GM12865 (cell line): ENCODE measurements at places on chromosomes 1 and 21.

DNA sequence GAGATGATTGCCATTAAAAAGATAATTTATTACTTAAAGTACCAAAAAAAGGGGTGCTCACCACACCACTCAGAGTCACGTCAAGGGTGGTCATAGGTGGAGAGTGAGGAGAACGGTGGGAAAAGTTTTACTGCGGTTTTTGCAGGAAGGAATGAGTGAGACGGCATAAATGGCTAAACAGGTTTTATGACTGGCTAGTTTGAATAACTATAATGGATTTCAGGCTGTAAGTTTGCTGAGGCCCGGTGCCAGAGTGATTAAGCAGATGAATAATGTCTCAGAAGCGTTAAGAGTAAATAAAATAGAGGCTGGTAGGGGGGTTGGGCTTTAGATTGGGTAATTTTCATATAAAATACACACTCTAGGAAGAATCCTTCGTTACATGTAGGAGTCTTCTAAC lies 1337.8 kb downstream of the AMY1C start:
- DNase-seq, result no peak

GRCh38 chr1:179091691-179092165 lies 9.9 kb downstream of the TOR3A start:
- no peak for DNase-seq

DNA sequence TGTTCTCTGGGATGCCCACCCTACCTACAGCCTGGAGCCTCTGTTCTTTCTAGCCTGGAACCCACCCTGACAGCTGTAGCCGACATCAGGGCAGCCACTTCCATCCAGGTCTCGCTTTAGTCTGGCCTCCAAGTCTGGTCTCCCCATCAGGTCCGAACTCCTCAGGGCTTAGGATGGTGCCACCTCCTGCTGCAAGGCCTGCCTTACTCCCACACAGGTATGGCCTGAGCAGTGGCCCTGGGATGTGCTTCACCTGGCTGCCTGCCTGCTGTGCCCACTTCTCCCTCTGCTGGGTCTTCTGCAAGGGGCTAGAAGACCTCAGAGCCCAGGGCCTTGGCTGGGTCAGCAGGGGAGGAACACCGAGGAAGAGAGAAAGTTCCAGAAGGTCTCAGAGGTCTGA lies 35.7 kb upstream of the MAGOH start:
- DNase-seq, result no peak

GRCh38 chr1:243489681-243490546 lies 234.1 kb downstream of the SDCCAG8 start:
- DNase-seq, result no peak

GRCh38 chr1:15016526-15016925 lies 137.0 kb upstream of the TMEM51 start:
- no peak for DNase-seq

DNA sequence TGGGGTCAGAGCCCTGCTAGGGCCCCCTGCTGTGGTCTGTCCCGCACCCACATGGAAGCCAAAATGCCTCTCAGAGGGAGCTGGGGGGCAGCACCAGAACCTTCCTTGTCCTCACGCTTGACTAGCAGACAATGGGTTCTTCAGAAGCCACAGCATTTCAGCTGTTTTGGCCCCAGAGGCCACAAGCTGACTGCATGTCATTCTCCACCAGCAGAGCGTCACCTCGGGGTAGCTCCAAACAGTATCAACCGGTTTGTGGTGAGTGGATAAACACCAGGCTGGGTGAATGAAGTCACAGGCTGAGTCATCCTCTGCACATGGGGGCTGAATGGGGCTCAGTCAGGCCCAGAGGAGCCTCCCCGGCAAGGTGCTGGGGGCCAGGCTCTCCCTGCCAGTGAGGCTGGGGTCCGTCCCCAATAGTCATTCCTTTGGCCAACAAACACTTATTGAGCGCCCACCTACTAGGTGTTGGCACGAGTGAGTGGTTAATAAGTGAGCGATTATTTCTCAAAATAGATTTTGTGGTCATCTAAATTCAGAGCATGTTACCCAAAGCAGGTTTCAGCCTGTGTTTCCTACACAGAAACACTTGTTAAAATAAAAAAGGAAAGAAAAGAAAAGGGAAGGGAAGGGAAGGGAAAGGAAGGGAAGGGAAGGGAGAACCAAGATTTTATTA lies 9.1 kb downstream of the OLIG1 start:
- DNase-seq, result peak; percentile 89

- peak; percentile 20 for DNase-seq
These were observed 4.2 kb upstream of the TFF3 start for GRCh38 chr21:42319376-42319775.

- DNase-seq, result no peak
These were observed 114.0 kb downstream of the KCNN3 start for GRCh38 chr1:154755858-154756730.

- DNase-seq, result no peak
These were observed 92.3 kb downstream of the ST6GALNAC5 start for GRCh38 chr1:76959556-76959955.

- DNase-seq, result no peak
These were observed 51.0 kb upstream of the ASPM start for GRCh38 chr1:197197430-197197997.

DNA sequence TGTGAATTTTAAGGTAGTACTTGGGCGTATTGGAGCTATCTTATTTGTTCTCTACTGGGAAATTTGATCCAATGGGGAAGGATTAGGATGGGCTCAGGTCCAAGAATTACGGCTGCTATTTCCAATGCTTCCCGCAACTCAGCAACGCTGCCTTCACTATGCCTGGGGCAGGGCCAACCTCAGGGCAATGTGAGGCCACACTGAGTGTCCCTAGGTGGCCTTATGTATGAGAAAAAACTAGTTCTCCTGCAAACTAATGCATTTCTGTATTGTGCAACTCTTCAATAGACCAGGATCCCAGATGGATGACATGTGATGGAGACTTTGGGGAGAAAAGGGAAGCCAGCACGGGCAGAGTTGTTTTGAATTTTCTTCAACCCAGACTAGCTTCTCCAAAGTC lies 168.1 kb downstream of the DUSP10 start:
- DNase-seq, result no peak

GRCh38 chr21:46046471-46046870 lies 51.4 kb upstream of the COL6A2 start:
- DNase-seq, result no peak

GRCh38 chr21:44696572-44696971 lies 400 bp upstream of the KRTAP10-12 start:
- DNase-seq, result no peak

DNA sequence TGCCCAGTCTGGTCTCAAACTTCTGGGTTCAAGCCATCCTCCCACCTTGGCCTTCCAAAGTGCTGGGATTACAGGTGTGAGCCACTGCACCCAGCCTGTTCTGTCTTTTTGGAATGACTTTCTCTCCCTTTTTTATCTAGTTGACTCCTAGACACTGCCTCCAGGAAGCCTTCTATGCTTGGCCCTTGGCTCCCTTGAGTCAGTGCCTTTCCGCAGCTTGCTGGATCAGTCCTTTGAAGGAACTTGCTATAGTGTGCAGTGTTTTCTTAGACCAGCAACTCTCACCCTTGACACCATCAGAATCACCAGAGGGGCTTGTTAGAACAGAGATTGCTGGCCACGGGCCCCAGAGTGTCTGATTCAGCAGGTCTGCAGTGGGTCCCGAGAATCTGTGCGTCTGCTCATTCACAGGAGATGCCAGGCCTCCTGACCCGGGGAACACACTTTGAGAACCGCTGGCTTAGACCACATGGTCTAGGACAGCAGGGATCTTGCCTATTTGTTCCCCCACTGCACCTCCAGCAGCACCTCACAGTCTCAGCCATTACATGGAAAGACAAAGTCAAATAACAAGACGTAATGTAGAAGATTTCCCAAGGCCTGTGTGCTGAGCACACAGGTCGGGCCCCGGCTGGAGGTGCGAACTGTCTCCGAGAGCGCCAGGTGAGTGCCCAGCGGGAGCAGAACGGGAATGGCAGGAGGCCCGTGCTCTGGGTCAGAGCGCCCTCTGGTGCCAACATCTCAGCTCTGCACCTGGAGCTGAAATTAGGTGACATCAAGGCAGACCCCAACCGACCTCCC lies 27.4 kb upstream of the CTPS1 start:
- peak; percentile 51 for DNase-seq

- no peak for DNase-seq
These were observed 151.6 kb downstream of the SDCCAG8 start for GRCh38 chr1:243407284-243408018.

- DNase-seq, result no peak
These were observed 860.4 kb downstream of the USP25 start for GRCh38 chr21:16590186-16590585.

DNA sequence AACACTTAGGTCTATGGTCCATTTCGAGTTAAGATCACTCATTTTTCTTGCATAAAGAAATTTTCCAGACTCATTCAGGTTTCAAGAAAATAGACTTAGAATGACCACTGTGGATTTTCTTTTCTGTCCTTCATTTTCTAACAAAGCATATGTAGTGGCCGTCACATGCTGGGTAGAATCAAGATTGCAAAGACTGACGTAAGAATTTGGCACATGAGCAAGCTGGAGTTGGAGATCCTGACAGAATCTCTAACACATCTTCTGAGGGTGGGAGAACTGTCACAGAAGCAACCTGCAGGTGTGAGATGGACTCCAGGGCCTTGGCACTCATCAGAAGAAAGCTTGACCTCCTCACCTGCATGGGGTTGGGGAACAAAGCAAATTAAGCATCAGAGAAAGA lies 28.6 kb downstream of the KIF26B start:
- DNase-seq, result no peak

DNA sequence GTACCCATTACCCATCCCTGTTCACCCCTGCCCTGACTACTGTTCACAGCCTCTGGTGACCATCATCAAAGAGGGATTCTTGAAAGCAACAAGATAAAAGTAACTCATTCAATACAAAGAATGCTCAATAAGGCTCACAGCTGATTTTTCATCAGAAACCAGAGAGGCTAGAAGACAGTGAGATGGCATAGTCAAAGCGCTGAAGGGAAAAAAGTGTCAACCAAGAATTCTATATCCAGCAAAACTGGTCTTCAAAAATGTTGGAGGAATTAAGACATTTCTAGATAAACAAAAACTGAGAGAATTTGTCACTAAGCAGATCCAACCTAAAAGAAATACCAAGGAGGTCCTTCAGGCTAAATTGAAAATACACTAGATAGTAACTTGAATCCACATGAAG lies 27.1 kb downstream of the CSF1 start:
- no peak for DNase-seq

GRCh38 chr1:63665824-63666223 lies 72.6 kb downstream of the PGM1 start:
- DNase-seq, result no peak

GRCh38 chr1:162578071-162578700 lies 16.7 kb downstream of the UAP1 start:
- no peak for DNase-seq

- no peak for DNase-seq
These were observed 481 bp downstream of the CCDC163 start for GRCh38 chr1:45499415-45499769.

- no peak for DNase-seq
These were observed 250.6 kb downstream of the FMN2 start for GRCh38 chr1:240342251-240342625.

DNA sequence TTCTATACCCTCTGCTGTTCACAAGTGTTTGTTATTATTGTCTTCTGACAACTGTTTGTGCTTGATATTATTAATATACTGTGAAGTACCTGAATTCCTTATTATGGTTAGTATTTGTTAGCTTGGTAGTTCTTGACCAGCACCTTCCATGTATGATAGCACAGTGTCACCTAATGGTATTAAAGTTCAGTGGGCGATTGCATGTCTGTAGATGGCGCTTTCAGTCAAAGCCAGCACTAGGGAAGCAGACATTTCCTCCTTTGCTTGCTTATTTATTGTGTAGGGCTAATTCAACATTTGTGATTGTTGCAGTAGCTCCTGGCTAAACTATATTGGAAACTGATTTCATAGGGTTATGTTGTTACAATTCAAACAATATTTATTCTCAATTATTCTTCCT lies 218.0 kb downstream of the ZP4 start:
- DNase-seq, result peak; percentile 19

GRCh38 chr1:180503280-180503862 lies 994 bp upstream of the ACBD6 start:
- no peak for DNase-seq

- no peak for DNase-seq
These were observed 49.0 kb upstream of the OLFM3 start for GRCh38 chr1:102045752-102046151.

- DNase-seq, result no peak
These were observed 3.4 kb upstream of the TMEM222 start for GRCh38 chr1:27318596-27318995.

- DNase-seq, result no peak
These were observed 20.5 kb upstream of the HIVEP3 start for GRCh38 chr1:41939194-41939593.

GRCh38 chr1:21599402-21599801 lies 69.8 kb downstream of the RAP1GAP start:
- no peak for DNase-seq

GRCh38 chr1:218718977-218719376 lies 373.8 kb downstream of the TGFB2 start:
- DNase-seq, result no peak

- DNase-seq, result no peak
These were observed 35.8 kb downstream of the S100B start for GRCh38 chr21:46569081-46569480.

DNA sequence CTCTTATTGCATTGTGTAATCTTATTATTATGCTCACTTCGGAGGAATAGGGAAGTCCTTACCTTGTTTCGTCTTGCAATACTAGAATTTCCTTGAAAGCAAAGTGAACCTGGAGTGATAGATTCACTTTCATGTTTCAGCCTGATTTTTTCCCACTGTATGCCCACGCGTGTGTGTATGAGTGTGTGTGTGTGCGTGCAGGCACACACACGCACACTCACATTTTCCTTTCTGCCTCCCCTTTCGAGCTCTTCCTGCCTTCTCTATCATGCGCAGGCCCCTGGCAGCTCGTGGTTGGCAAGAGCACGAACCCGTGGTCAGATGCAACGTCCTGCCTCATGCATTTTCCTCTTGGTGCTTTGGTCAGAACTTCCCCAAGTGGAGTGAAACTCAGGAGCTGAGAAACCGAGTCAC lies at the start of gene GCSAML:
GCSAML (plus strand) TSS at position 366 of the 414 bp plus-strand sequence. CDS start 58 bp downstream, outside the sequence.
- no peak for DNase-seq

DNA sequence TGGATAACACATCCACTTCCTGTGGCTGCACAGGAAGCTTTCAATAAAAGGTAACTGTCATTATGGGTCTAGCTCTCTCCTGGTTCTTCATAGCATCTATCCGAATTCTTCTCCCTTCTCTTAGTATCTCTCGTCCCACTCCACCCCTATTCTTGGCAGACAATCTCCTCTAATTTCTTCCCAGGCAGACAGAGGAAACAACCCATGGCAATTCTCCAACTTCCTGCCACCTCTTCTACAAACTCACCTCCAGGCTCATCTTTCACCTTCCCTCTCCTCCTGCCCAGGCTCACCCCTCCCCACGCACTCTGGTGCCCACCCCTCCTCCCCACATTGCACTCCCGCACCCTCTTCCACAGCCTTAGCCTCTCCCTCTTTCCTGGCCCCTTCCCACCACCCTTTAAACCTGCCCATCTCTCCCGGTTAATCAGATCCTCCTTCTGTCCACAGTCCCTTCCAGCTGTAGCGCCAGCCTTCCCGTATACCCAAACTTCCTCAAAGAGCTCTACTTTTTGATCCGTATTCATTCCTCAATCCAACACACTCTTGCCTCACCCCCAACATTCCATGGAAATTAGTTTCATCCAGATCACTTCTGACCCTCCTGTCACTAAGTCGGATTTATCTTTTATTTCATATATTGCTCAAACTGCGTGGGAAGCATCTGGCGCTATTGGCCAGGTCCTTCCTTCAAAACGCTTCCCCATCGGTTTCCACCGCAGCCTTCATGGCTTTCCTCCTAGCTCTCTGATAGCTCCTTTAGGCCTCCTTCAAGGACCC lies 25.9 kb downstream of the SHISA4 start:
- no peak for DNase-seq
